ENCODE measurements at places on chromosomes 4 and X. TPM values are rescaled to one million over a fixed set of nuclear protein-coding genes. Genes with fewer than 3 reads are reported as not detected.

GRCh38 chr4:8558080-8558960 is 21.9 kb upstream of the GPR78 start:
- DNase-seq, result no peak
- H3K36me3 ChIP-seq, result peaks cover 3% of the 10 kb centered on the region
- H3K27ac ChIP-seq, result no peak overlapping the region
- no peak overlapping the region for H3K4me3 ChIP-seq
- peaks cover 16% of the 10 kb centered on the region for H3K4me1 ChIP-seq
- H3K27me3 ChIP-seq, result no peaks in the 10 kb centered on the region

GRCh38 chr4:13728761-13729160 is 101.2 kb upstream of the BOD1L1 start:
- H3K4me1 ChIP-seq, result no peaks in the 10 kb centered on the region
- no peaks in the 10 kb centered on the region for H3K36me3 ChIP-seq
- H3K27me3 ChIP-seq, result no peaks in the 10 kb centered on the region
- no peak overlapping the region for H3K4me3 ChIP-seq

Gene TASL
- not detected for total RNA-seq

DNA sequence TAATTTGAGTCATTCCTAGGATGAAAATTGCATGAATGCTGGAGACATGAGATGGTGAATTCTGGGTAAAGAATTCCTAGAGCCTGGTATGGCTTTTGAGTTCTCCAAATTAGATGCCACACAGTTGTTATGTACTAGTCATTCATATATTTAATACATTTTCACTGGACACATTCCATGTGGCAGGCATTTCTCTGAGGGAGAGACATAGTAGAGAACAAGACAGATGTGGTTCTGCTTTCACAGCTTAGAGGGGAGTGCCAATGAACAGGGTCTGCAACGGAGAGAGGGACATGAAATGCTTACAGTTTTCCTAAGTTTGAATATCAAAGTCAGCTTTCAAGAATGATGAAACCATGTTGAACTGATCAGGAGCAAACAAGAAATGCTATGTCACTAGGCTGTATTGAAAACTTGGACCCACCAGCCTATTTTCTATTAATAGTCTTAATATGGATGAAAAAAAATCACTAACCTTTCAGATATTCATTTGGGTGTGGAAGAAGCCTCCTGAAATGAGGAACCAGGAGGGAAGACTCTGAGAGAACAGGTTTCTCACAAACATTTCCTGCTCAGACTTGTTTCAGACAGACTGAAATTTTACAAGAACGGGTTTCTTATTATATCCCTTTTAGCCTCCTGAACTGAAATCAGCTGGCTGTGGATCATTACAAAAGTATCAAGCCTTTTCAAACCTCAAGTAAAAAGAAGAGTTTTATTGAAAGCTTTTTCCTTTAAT is 276.0 kb upstream of the TET2 start:
- no peaks in the 10 kb centered on the region for H3K36me3 ChIP-seq
- H3K27ac ChIP-seq, result no peak overlapping the region
- H3K27me3 ChIP-seq, result peaks cover 2% of the 10 kb centered on the region
- H3K4me3 ChIP-seq, result no peak overlapping the region
- DNase-seq, result no peak

DNA sequence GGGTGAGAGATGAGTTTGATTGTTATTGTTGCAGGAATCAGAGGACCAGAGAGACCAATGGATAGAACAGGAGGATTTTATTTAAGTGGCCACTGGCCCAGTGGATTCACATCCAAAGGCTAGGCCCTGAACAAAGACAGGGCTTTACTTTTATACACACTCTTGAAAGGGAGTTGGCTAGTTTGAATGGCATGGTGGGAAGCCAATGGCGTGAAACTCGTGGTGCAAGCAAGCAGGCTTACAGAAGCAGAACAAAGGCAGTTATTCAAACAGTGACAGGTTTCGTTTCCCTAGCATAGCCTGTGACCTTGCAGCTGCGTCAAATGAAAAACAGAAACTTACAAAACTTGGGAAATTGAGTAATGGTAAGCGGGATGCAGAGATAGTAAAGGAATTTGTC is 110.2 kb upstream of the PRDX4 start:
- no peak overlapping the region for H3K27ac ChIP-seq
- no peak for DNase-seq
- H3K27me3 ChIP-seq, result peaks cover 1% of the 10 kb centered on the region
- peaks cover 7% of the 10 kb centered on the region for H3K4me1 ChIP-seq

Measured in WTC11 (cell line).